ENCODE measurements at places on chromosomes 13 and 19.

- H3K4me1 ChIP-seq, result no peaks in the 10 kb centered on the region
- no peak overlapping the region for H3K27ac ChIP-seq
- H3K27me3 ChIP-seq, result no peaks in the 10 kb centered on the region
- H3K4me3 ChIP-seq, result no peak overlapping the region
Measured at GRCh38 chr13:26887594-26887993, 127.0 kb upstream of the GPR12 start.

- no peaks in the 10 kb centered on the region for H3K27me3 ChIP-seq
- H3K27ac ChIP-seq, result no peak overlapping the region
- H3K4me1 ChIP-seq, result peaks cover 20% of the 10 kb centered on the region
- no peak for DNase-seq
- H3K4me3 ChIP-seq, result peak overlapping the region; percentile 52
- no peaks in the 10 kb centered on the region for H3K36me3 ChIP-seq
Measured at GRCh38 chr13:30737511-30738337, 2.4 kb downstream of the ALOX5AP start.

- no peak overlapping the region for H3K4me3 ChIP-seq
- no peak overlapping the region for H3K27ac ChIP-seq
- no peak for DNase-seq
- H3K4me1 ChIP-seq, result peaks cover 4% of the 10 kb centered on the region
- no peaks in the 10 kb centered on the region for H3K36me3 ChIP-seq
Measured at GRCh38 chr19:49894879-49895565, 1.7 kb downstream of the IL4I1 start.

- H3K4me1 ChIP-seq, result no peaks in the 10 kb centered on the region
- H3K27ac ChIP-seq, result no peak overlapping the region
- H3K27me3 ChIP-seq, result no peaks in the 10 kb centered on the region
- no peak overlapping the region for H3K4me3 ChIP-seq
Measured at GRCh38 chr19:58338825-58339558, 12.2 kb downstream of the ZSCAN22 start.

- no peak for DNase-seq
- no peaks in the 10 kb centered on the region for H3K27me3 ChIP-seq
- no peak overlapping the region for H3K27ac ChIP-seq
- no peak overlapping the region for H3K4me3 ChIP-seq
- H3K4me1 ChIP-seq, result no peaks in the 10 kb centered on the region
- H3K36me3 ChIP-seq, result no peaks in the 10 kb centered on the region
Measured at GRCh38 chr19:51552996-51553725, 17.9 kb upstream of the ZNF175 start.

DNA sequence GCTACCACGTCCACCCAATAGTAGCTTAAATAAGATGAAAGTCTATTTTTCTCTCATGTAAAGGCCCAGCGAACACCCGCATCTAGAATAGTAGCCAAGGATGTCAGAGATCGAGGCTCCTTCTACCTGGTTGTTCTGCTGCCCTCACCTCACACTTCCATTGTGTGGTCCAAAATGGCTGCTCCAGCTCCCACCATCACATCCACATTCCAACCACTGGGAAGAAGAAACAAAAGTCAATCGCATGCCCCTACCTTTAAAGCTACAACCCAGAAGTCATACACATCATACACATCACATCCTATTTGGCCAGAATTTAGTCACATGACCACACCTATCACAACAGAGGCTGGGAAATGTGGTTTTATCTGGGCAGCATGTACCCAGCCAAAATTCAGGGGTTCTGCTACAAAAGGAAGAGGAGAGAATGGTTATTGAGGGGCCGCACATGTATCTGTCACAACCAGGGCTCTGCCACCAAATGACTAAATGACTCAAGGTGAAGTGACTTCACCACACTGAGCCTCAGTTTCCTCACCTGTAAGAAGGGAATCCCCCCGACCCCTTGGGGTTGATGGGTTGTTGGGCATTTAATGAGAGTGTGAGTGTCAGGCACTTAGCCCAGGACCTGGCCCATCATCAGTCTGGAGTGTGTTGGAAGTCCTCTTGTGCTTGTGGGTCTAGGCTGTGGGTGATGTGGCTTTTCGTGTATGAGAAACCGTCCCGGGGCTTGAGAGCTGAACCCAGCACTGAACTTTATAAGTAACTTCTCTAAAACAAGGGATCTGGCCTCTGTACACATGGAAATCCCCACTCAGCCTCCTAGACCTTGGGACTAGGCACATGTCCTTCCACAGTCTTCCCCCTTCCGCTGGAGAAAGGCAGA, 10.2 kb upstream of the CBLC start:
- peaks cover 6% of the 10 kb centered on the region for H3K4me1 ChIP-seq
- H3K27me3 ChIP-seq, result no peaks in the 10 kb centered on the region
- no peak for DNase-seq

Data from thoracic aorta (tissue), 2 donors.